Activated T-cell treated with anti-CD3 and anti-CD28 coated beads for 1 hour (primary cell): ENCODE measurements at places on chromosomes 6 and 20.

DNA sequence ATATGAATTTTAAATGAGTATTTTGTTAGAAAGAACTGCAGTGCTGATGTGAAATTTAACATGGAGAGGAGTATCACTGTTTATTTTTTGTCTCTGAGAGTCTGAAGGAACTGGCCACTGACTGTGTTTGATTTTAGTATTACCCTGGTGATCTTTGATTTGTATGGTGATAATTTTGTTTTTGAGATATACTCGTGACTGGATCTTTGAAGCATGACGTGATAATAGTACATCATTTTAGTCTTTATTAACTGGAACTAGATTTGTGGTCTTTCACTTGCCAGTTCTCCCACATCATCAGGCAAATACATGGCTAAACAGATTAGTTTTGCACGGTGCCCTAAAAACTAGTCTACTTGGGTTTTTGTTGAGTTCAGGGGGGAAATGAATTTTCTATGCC lies 55.5 kb downstream of the ARID1B start:
- no peak for DNase-seq

DNA sequence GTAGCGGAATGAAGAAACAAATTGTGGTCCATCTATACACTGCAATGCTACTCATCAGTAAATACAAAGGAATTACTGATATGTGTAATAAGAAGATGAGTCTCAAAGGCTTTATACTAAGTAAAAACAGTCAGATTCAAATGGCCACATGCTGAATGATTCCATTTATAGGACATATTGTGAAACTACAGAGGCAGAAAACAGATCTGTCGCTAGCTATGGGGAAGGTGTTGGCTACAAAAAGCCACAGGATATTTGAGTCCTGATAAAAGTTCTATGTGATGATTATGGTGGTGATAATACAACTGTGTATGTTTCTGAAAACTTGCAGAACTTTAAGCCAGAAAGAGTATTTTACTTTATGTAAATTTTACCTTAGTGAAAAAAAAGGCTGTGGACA lies 313.2 kb downstream of the HDGFL1 start:
- DNase-seq: no peak

DNA sequence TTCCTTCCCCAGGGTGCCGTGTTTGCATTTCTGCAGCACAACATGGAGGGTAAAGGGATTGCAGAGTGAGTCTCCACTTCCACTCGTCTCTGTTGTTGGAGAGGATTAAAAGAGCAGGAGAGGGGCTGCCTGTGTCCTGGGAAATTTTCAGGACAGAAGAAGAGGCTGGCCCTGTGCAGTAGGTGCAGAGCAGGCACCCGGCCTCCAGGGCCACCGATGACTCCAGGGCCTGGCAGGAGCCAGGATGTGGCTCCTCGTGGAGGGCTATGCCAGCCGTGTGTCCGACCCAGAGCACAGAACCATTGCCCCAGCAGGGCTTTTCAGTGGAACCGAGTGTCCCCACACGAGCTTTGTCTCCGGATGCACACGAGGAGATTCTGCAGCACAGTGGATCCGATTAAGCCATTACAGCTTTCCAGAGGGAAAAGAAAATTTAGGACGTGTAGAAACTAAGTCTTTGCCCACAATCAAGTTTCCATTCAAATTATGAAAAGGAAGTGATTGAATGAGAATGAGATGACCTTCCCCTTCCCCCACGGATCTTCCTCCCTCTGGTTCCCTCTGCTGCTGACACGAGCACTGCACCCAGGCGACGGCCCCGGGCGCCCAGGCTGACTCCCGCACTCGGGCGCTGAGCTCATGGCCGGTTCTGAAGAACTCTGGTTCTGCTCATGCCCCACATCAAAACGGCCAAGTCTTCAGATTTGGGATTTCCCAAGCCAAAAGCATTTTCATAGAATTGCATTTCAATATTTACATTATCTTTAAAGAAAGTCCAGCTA lies 43.1 kb upstream of the UNC93A start:
- DNase-seq: no peak

GRCh38 chr20:34180460-34181120 lies 60.6 kb upstream of the ASIP start:
- DNase-seq: no peak

DNA sequence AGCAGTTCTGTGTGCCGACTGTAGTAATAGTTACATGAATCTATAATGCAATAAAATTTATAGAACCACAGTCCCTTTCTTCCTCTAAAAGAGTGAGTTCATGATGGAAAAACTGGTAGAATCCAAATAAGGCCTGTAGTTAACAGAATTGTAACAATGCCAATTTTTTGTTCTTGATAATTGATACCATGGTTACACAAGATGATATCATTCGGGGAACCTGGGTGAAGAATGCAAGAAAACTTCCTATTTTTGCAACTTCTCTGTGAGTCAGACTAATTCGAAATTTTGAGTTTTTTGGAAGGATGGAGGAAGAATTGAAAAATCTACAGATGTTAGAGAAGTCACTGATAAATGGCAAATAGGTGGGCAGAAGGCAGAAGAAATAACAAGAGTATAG lies 381.8 kb downstream of the CDKAL1 start:
- DNase-seq: no peak

DNA sequence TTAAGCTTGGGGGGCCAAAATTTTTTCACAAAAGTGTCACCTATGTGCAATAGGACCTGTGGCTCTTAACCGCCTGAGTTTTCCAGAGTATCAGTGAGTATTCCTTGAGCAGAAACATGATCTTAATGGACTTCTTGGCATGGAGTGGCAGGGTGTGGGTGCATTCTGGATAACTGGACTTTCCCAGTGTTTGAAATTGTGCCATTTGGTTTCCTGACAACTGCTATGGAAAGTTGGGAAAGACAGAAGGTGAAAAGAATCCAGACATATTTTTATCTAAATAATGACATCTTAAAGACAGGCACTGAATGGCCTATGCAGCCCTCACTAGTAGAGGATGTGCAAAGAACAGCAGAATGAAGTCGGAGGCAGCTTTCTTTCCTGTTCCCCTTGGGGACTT lies 34.3 kb upstream of the ADTRP start:
- no peak for DNase-seq
